Stimulated activated naive CD4-positive, alpha-beta T cell treated with Interleukin-2 at 50 U/mL for 16 hours (primary cell): ENCODE measurements at places on chromosomes 13 and 19.
A peak's percentile ranks its signal among the peaks of the same experiment; 100 is the strongest.

GRCh38 chr19:10133596-10133995 lies 13.9 kb upstream of the EIF3G start:
- DNase-seq = no peak

- DNase-seq = no peak
Measured at GRCh38 chr13:103716718-103717117, 650.5 kb upstream of the SLC10A2 start.

- no peak for DNase-seq
Measured at GRCh38 chr13:90108547-90108946, 1238.9 kb upstream of the MIR17HG start.

- DNase-seq = no peak
Measured at GRCh38 chr13:74438901-74439300, 304.7 kb upstream of the KLF12 start.

DNA sequence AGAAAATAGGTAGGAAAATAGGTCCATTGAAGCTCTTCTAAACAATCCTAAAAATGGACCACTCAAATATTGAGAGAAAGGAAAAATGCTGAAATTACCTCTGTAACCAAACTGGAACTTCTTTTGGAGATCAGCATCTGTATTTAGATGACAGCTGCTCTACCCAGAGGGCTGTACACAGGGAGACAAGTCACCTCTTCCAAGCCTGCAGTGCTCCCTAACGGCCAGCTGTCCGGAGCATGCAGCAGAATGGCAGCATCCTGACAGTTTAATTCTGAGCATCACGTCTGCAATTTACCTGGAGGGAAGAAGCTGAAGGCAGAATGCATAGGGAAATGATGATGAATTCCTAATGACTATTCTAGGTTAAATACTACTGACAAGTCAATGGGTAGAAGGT lies 62.8 kb upstream of the DIAPH3 start:
- DNase-seq = no peak

GRCh38 chr19:18514800-18515682 lies 6.8 kb downstream of the ELL start:
- no peak for DNase-seq

GRCh38 chr19:48553676-48554384 lies 1.9 kb downstream of the SULT2B1 start:
- no peak for DNase-seq

DNA sequence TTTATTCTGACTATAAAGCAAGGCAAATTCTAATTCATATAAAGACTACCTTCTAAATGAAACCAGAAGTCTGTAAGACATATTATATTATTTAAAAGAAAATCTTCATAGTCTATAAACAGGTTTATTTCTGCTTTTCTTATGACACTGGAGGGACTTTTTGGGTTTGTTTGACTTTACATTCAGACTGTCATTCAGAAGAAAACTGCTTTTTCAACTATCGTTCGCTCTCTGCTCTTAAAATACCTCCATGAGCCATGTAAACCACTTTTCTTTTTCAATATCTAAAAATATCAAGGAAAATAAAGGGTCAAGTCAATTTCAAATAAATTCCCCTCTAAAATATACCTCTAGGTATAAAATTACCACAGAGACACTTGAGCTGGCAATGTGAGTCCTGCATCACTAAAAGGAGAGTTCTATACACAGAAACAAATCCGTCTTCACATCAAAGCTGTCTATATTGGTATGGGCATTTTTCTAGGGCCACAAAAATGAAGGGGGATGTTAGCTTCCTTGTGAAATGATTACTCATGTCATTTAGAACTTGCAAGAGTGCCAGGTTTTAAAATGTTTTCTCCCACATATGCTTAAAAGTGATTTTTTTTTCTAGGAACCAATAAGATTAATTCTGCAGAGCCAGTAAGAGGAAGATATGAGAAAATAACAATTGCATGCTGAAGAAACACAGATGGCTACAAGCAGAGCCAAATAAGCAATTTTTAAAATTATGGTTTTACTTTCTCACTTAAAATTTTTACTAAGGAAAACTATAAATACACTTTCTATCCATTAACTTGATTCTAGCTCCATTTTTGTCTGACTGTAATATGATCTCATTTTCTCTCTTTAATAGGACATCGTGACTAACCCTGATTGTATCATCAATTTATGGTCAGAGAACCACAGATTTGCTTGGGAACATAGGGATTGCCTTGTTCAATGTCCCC lies 181.8 kb downstream of the TBC1D4 start:
- no peak for DNase-seq

GRCh38 chr19:4455719-4456475 lies 1.7 kb downstream of the UBXN6 start:
- DNase-seq = no peak

DNA sequence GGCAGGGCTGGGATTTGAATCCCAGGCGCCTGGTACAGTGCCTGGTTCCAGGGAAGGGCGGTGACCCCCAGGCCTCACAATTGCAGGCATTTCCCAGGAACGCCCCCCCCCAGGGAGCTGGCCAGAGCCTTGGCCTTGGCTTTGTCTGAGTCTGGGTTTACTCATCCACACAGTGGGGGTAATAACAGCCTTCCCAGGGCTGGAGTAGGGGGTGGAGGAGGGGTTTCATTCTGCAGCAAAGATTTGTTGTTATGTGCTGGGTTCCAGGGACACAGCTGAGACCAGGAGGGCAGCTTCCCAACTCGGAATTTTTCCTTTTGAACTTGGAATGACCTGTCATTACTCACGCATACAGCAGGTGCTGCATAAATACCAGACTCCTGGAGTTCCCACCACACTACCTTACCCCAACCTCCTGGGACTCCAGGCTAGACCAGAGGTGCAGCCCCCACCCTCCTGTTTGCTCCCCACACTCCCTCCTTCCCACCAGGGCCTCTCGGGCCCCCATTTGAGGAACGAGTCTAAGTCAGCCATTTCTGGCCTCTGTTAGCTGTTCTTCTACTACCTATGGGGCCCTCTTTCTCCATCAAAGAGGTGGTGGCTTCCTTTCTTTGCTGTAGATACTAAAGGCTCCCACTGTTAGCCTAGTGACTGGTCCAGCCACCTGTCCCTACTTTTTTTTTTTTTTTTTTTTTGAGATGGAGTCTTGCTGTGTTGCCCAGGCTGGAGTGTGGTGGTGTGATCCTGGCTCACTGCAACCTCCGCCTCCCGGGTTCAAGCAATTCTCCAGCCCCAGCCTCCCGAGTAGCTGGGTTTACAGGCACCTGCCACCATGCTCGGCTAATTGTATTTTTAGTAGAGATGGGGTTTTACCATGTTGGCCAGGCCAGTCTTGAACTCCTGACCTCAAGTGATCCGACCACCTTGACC lies 1.6 kb upstream of the ADAMTS10 start:
- DNase-seq = no peak

- no peak for DNase-seq
Measured at GRCh38 chr19:11191273-11191755, 6.0 kb downstream of the KANK2 start.

- peak; percentile 21 for DNase-seq
Measured at GRCh38 chr19:12733369-12734214, 892 bp downstream of the TRIR start.

GRCh38 chr13:49996161-49996915 lies 504 bp upstream of the TRIM13 start:
- DNase-seq = peak; percentile 90

DNA sequence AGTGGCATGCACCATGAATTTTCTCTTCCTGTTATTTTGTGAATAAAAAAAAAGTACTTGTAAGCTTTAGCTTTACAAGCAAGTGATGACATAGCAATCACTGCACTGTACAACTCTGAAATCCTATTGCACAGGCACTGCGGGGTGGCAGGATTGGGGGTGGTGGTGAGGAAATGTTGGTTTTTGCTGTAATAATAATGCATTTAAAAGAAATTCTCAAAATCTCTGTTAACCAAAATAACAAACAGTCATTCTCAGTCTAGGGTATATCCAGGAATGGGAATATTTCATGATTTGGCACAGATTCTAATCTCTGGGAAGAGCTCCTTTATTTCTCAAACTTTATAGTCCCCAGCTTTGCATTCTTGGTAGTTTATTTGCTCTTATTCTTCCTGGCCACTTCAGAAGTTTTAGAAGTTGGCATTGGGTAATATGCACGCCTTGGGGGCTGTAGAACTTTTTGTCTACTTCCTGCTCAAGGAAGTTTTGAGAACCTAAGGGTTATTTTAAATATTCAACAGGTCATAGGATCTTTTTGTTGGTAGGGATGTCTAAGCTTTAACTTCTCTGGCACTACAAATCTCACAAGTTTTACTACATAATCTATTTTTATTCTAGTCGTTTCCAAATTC lies 353.0 kb upstream of the KLF12 start:
- no peak for DNase-seq

DNA sequence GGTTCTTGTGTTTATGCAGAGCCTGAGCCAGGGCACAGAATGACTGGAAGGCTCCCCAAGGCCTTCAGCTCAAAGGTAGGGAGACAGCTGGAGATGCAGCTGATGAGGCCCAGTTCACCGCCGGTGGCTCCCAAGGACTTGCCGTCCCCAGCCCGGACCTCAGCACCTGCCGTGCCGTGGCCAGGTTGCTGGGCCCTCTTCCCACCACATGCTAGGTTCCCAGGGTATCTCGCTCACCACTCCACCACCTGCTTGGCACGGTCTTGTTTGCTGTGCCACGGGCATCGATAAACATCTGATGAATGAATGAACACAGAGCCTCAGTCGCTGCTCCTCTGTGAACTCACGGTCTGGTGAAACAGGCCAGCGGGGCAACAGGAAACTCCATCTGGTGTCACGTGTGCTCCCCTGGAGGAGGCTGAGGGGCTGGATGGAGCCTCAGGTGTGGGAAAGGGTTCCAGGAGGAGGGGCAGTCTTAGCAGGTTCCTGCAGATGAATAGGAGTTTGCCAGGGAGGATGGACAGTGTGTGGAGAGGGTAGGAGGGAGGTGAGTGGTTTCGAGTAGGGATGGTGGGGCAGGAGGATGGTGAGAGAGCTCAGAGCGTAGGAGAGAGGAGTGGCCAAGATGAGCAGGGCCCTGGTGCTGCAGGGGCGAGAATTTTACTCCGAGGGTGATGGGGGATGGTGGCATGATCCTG lies 3.6 kb upstream of the KLK14 start:
- no peak for DNase-seq

- DNase-seq = no peak
Measured at GRCh38 chr19:22619932-22620331, 14.2 kb upstream of the ZNF492 start.

GRCh38 chr19:49556412-49557398 lies 23.7 kb downstream of the NOSIP start:
- DNase-seq = peak; percentile 22

DNA sequence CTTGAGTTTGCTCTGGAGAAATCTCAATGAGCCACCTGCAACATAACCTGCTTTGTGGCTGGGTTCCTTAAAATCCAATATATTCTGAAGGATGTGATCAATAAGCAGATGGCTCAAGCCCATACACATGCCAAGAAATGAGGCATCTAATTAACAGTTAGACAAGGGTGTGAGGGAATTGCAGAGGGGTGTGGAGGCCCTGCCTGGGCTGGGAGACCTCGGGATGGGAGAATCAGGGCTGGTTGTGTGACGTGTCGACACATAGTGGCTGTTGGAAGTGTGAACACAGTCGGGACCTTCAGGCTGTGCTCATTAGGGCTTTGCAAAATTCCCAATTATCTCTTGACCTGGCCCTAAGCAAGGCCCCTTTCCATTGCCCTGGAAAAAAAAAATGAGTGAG lies 362.0 kb upstream of the TMTC4 start:
- DNase-seq = no peak

DNA sequence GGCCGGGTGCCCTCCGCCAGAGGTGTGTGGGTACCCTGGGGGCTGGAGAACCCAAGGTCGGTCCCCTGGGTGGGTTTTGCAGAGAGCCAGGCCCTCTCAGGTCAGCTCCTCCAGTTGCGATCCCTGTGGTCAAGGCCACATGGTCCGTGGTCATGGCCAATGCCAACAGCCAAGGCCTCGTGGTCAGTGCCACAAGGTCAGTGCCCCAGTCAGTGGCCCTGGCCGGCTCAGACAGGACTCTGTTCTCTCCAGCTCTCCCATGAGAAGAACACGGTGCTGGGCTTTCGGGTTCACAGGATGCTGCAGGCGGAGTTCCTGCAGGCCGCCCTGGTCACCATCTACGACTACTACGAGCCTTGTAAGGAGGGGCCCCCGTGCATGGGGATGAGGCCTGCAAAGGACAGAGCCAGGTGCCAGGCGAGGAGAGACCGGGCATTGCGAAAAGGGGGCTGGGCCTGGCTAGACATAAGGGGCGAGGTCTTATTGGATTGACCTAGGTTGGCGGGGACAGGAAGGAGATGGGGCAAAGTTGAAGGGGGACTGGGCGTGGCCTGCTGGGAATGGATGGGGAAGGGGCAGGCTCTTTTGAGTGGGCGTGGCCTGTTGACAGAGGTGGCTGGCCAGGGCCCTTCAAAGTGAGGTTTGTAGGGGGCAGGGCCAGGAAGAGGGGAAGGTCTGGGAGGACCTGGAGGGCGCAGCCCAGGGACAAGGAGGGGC lies 15.2 kb upstream of the SHFL start:
- no peak for DNase-seq

GRCh38 chr13:29858667-29859066 lies 8.2 kb upstream of the UBL3 start:
- DNase-seq = no peak

- no peak for DNase-seq
Measured at GRCh38 chr19:406971-407510, 1.9 kb downstream of the C2CD4C start.

DNA sequence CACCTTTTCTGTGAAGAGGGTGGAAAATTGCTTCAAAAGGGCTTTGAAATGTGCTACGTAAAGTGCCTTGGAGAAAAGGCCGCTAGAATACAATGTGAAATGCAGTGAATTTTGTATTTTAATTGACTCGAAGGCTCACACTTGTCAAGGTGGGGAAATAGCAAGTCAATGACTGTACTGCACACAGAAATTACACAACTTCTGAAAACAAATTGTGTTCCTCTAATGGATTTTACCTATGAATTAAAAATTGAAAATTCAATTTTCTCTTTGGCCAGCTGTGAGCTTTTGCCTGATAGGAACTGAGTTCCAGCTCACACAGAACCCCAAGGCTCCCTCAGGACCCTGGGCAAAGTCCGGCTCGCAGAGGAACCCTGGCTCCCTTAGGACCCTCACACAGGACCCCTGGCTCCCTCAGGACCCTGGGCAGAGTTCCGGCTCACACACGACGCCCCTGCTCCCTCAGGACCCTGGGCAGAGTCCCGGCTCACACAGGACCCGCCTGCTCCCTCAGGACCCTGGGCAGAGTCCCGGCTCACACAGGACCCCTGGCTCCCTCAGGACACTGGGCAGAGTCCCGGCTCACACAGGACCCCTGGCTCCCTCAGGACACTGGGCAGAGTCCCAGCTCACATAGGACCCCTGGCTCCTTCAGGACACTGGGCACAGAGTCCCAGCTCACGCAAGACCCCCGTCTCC lies 324.9 kb downstream of the UQCRFS1 start:
- DNase-seq = no peak
